ENCODE measurements at places on chromosomes 7 and 10. TPM values are rescaled to one million over a fixed set of nuclear protein-coding genes. Genes with fewer than 3 reads are reported as not detected.
A peak's percentile ranks its signal among the peaks of the same experiment; 100 is the strongest.

C10orf71 gene
- not detected for total RNA-seq

SPDYE16 gene
- not detected for total RNA-seq

DLX6 gene
- 0.09 TPM for total RNA-seq

IRF5 gene
- 0.71 TPM for total RNA-seq

TEX47 gene
- not detected for total RNA-seq

FANK1 gene
- total RNA-seq = 2.8 TPM

CPN1 gene
- 0.66 TPM for total RNA-seq

TMEM229A gene
- 0.27 TPM for total RNA-seq

ITGB1 gene
- 317 TPM for total RNA-seq

AOAH gene
- not detected for total RNA-seq

GPR26 gene
- total RNA-seq = 0.05 TPM

- no peak overlapping the region for H3K27ac ChIP-seq
- peaks cover 23% of the 10 kb centered on the region for H3K36me3 ChIP-seq
- peaks cover 5% of the 10 kb centered on the region for H3K4me1 ChIP-seq
- H3K27me3 ChIP-seq = no peaks in the 10 kb centered on the region
Observed at GRCh38 chr7:2955269-2955668, 88.4 kb downstream of the CARD11 start.

GRCh38 chr10:124306922-124307371, 111.8 kb downstream of the OAT start:
- H3K4me1 ChIP-seq = no peaks in the 10 kb centered on the region
- no peak overlapping the region for H3K4me3 ChIP-seq
- H3K27me3 ChIP-seq = no peaks in the 10 kb centered on the region
- no peak for DNase-seq

DNA sequence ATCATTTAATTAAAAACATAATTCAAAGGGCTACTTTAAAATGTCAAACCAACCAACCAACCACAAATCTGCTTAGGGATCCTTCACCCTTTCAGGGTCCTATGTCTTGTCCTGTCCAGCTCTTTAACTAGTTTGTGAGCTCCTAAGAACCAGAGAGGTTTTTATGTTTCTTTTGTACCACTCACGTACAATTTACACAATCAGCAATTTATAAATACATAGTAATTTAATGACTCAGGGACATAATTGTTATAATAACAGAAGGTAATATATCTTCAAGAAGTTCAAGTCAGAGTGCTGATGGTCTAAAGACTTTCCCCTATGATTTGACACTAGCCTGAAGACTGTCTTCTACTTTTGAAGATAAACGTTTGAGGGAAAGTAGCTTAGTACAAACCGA, 16.0 kb downstream of the DHX32 start:
- H3K36me3 ChIP-seq = peaks cover 6% of the 10 kb centered on the region
- DNase-seq = no peak
- H3K27me3 ChIP-seq = no peaks in the 10 kb centered on the region
- no peak overlapping the region for H3K4me3 ChIP-seq
- no peaks in the 10 kb centered on the region for H3K4me1 ChIP-seq

- no peaks in the 10 kb centered on the region for H3K27me3 ChIP-seq
- H3K27ac ChIP-seq = no peak overlapping the region
- peaks cover 14% of the 10 kb centered on the region for H3K4me1 ChIP-seq
- no peak overlapping the region for H3K4me3 ChIP-seq
- no peak for DNase-seq
- no peaks in the 10 kb centered on the region for H3K36me3 ChIP-seq
Observed at GRCh38 chr10:75244487-75245353, 9.0 kb upstream of the COMTD1 start.

DNA sequence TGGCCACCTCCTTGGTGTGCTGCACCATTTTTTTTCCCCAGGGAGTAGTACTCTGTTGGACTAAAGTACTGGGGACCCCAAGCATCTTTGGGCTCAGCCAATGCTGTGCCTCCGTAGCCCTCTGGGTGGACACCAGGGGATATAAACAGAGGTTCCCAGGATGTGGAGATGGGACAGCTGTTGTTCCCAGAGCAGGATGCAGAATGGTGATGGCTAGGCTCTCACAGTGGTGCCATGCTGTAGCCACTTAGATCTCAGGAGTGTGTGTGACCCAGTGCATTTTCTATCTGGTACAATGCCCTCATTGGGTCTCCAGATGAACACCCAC, 50.9 kb upstream of the SCIN start:
- H3K27ac ChIP-seq = no peak overlapping the region
- H3K4me1 ChIP-seq = peaks cover 3% of the 10 kb centered on the region
- H3K4me3 ChIP-seq = no peak overlapping the region
- peaks cover 2% of the 10 kb centered on the region for H3K27me3 ChIP-seq

GRCh38 chr10:1059902-1060301, 3.7 kb downstream of the WDR37 start:
- peaks cover 22% of the 10 kb centered on the region for H3K4me1 ChIP-seq
- H3K36me3 ChIP-seq = no peaks in the 10 kb centered on the region
- no peak overlapping the region for H3K27ac ChIP-seq
- no peaks in the 10 kb centered on the region for H3K27me3 ChIP-seq
- DNase-seq = no peak
- H3K4me3 ChIP-seq = no peak overlapping the region

DNA sequence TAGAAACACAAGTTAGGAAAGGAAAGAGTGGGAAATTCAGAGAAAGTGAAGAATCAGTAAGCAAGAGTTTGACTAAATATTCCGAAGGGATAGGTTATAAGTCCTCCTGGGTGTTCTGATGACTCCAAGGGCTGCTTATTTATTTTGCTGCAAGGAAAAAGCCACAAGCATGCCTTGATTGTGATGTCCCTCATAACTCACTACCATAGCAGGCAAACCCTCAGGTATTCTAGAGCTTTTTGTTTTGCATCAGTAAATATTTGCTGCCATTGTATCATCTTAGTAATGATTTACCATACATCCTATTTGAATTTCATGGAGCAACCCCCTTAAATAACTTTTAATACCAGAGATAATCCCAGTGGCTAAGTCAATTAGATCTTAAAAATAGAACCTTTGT, 688.1 kb downstream of the SUGCT start:
- H3K27ac ChIP-seq = no peak overlapping the region
- H3K27me3 ChIP-seq = no peaks in the 10 kb centered on the region
- peaks cover 29% of the 10 kb centered on the region for H3K4me1 ChIP-seq
- DNase-seq = no peak

GRCh38 chr7:12074889-12075288, 136.2 kb upstream of the TMEM106B start:
- no peak overlapping the region for H3K4me3 ChIP-seq
- peaks cover 7% of the 10 kb centered on the region for H3K4me1 ChIP-seq
- peaks cover 2% of the 10 kb centered on the region for H3K27me3 ChIP-seq
- H3K36me3 ChIP-seq = peaks cover 17% of the 10 kb centered on the region
- DNase-seq = no peak

GRCh38 chr7:39535064-39535463, 31.1 kb upstream of the YAE1 start:
- no peaks in the 10 kb centered on the region for H3K36me3 ChIP-seq
- no peak overlapping the region for H3K27ac ChIP-seq
- no peak overlapping the region for H3K4me3 ChIP-seq
- H3K4me1 ChIP-seq = peaks cover 33% of the 10 kb centered on the region

- no peak overlapping the region for H3K4me3 ChIP-seq
- no peaks in the 10 kb centered on the region for H3K4me1 ChIP-seq
- peaks cover 20% of the 10 kb centered on the region for H3K36me3 ChIP-seq
- no peaks in the 10 kb centered on the region for H3K27me3 ChIP-seq
- no peak for DNase-seq
Observed at GRCh38 chr7:152847386-152847908, 87.9 kb downstream of the ACTR3B start.

- no peak for DNase-seq
- no peak overlapping the region for H3K27ac ChIP-seq
- peaks cover 12% of the 10 kb centered on the region for H3K4me1 ChIP-seq
- H3K4me3 ChIP-seq = no peak overlapping the region
Observed at GRCh38 chr10:78532480-78533042, 498.9 kb downstream of the RPS24 start.

GRCh38 chr10:102457591-102458150, 6.3 kb upstream of the C10orf95 start:
- no peak for DNase-seq
- H3K27me3 ChIP-seq = peaks cover 2% of the 10 kb centered on the region
- H3K27ac ChIP-seq = peak overlapping the region; percentile 6
- H3K4me1 ChIP-seq = peaks cover 48% of the 10 kb centered on the region
- no peak overlapping the region for H3K4me3 ChIP-seq

DNA sequence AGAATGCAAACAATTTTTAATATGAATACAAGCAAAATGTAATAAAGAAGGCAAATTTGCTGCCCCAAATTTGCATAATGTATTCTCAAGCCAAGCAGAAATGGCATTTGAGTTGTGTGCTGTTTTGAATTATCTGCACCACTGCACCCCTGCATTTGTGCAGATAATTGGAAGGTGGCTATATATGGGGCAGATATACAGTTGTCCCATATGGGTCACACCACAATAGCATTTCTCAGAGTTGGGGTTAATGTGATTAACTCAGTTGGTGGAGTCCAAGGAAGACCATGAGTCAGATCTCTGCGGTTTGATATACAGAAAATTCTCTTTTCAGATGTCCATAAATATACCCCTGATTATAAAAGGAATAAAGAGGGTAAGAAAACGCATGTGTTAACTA, 68.9 kb upstream of the EXOC4 start:
- no peak overlapping the region for H3K27ac ChIP-seq
- H3K4me1 ChIP-seq = peaks cover 24% of the 10 kb centered on the region
- H3K36me3 ChIP-seq = no peaks in the 10 kb centered on the region

GRCh38 chr7:106347229-106347833, 62.5 kb upstream of the NAMPT start:
- no peak for DNase-seq
- H3K4me1 ChIP-seq = no peaks in the 10 kb centered on the region
- peaks cover 9% of the 10 kb centered on the region for H3K36me3 ChIP-seq

DNA sequence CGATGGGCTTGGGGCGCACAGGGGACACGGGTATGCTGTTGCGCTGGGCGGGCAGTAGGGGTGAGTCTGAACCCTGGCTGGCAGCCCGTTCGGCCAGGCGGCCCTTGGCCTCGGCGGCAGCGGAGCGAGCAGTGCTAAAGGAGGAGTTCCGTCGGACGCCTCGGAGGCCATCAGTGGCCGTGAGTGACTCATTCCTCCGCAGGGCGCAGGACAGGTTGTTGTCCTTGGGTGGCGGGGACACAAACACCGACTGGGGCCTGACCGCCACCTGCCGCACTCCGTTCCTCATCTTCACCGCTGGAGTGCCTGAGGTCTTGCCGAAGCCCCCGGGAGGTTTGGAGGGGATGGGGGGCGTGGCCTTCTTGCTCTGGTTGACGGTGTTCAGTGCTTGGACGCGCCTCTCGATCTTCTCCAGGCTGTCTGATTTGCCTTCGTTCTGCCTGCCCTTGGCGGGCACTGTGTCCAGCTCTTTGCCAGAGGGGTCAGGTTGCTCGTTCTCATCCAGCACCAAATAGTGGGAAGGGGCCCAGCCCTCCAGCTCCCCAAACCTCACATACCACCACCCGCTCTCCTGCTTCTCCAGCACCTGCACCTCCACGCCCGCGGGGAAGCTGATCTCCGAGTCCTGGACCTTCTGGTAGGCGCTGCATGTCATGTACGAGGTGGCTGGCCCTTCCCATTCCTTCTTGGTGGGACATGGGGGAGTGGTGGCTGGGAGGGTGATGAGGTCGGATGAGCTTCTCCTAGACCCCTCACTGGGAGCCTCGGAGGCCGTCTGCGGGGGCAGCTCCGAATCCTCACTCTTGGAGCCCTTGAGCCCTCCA, 108.7 kb downstream of the NEURL1 start:
- no peak overlapping the region for H3K4me3 ChIP-seq
- DNase-seq = no peak
- peaks cover 9% of the 10 kb centered on the region for H3K27me3 ChIP-seq
- H3K4me1 ChIP-seq = peaks cover 6% of the 10 kb centered on the region
- H3K27ac ChIP-seq = no peak overlapping the region

GRCh38 chr7:13717031-13717430, 272.4 kb downstream of the ETV1 start:
- no peak overlapping the region for H3K27ac ChIP-seq
- H3K4me3 ChIP-seq = no peak overlapping the region
- DNase-seq = no peak
- H3K36me3 ChIP-seq = peaks cover 27% of the 10 kb centered on the region

DNA sequence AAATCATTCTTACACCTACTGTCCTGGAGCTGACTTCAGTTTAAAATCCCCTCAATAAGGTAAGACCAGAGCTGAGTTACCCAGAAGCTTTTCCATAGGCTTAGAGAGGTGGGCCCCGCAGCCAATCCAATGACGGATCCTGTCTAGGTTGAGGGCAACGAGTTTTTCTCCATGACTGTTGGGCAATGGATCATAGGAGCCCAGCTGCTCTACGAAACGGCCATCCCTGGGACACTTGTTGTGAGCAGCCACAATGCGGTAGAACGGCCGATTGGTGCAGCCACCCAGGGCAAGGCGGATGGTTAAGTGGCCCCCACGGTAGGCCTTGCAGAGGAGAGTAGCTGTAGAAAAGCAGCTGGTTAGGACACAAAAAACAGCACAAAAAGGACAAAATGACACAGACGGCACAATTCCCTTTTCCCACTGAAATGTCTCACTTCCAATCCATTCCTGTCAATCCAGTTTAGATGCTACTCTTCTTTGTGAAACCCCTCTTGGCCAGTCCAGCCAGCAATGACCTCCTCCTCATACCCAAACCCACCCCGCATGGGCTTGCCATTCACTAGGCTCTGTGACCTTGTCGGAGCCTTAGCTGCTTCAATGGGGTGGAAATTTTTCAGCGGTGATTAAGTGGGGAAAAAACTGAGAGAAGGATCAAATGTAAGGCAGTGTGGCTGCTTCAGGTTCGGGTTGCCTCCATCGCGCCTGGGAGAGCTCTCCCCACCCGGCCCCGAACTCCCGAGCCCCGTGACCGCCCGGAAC, 580 bp downstream of the MRPS16 start:
- H3K4me3 ChIP-seq = peak overlapping the region; percentile 95
- H3K27ac ChIP-seq = peak overlapping the region; percentile 98
- no peak for DNase-seq
- H3K27me3 ChIP-seq = no peaks in the 10 kb centered on the region
- H3K36me3 ChIP-seq = peaks cover 30% of the 10 kb centered on the region

DNA sequence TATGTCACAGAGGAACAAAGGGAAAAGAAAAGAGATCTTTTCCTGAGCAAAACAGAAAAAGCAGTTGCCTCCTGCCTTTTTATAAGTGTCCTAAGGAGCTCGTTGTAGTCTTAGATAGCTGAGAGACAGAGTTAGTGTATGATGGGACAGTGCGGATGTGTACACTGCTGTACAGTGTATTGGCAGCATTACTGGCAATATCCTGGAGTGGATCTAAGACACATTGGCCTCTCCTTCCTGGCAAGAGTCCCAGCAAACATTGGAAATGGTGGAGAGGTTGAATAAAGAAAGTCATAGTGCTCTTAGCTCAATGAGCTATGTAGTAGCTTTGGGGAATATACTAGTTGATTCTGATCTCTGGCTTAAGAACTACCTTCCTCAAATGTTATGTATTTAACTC, 22.7 kb downstream of the GARS1 start:
- H3K4me3 ChIP-seq = no peak overlapping the region
- no peaks in the 10 kb centered on the region for H3K4me1 ChIP-seq
- no peak overlapping the region for H3K27ac ChIP-seq
- no peak for DNase-seq

- no peak for DNase-seq
Observed at GRCh38 chr10:8158193-8159071, 103.9 kb downstream of the GATA3 start.

- H3K36me3 ChIP-seq = no peaks in the 10 kb centered on the region
- H3K4me3 ChIP-seq = no peak overlapping the region
- peaks cover 27% of the 10 kb centered on the region for H3K27me3 ChIP-seq
- H3K4me1 ChIP-seq = peaks cover 9% of the 10 kb centered on the region
Observed at GRCh38 chr10:23341004-23341403, 3.6 kb downstream of the C10orf67 start.

All from WTC11 (cell line).